Lung microvascular endothelial cell (primary cell): ENCODE measurements at places on chromosomes 5 and 9. TPM values are rescaled to one million over a fixed set of nuclear protein-coding genes. Genes with fewer than 3 reads are reported as not detected.

GRCh38 chr5:150317048-150318003, 14.6 kb upstream of the ARSI start:
- DNase-seq = peak; percentile 85

- DNase-seq = no peak
These were observed 4.2 kb downstream of the IFNA8 start for GRCh38 chr9:21413151-21413550.

- no peak for DNase-seq
These were observed 223.5 kb downstream of the FANCC start for GRCh38 chr9:95094002-95094401.

GRCh38 chr9:4298255-4299004, 1.4 kb downstream of the GLIS3 start:
- DNase-seq = peak; percentile 58

- DNase-seq = no peak
These were observed 103.0 kb downstream of the SPATA31D1 start for GRCh38 chr9:82091610-82092009.

DNA sequence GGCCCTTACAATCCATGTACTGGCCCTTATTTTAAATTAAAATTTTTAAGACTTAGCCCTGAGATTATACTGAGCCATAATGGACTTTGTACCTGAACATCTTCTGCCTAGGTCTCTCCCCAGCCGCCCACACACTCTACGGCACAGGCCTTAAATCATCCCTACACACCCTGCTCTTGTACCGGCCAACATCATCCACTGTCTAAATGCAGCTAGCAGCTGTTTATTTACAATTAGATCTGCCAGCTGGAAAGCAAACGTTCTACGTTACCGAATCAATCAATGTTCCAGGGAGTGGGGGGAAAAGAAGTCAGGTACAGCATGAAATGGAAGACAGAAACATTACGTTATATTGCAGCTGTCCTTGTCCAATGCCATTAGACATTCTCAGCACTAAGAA, 88.4 kb upstream of the GRAMD2B start:
- no peak for DNase-seq

GRCh38 chr5:131509801-131510200, 125.2 kb downstream of the RAPGEF6 start:
- no peak for DNase-seq

GRCh38 chr5:87069974-87070608, 197.6 kb upstream of the RASA1 start:
- peak; percentile 76 for DNase-seq

GRCh38 chr5:109739741-109740728, 50.3 kb downstream of the MAN2A1 start:
- DNase-seq = no peak

GRCh38 chr9:22343218-22343611, 103.4 kb upstream of the DMRTA1 start:
- DNase-seq = no peak

GRCh38 chr9:75239176-75239575, 150.9 kb downstream of the OSTF1 start:
- DNase-seq = peak; percentile 46

DNA sequence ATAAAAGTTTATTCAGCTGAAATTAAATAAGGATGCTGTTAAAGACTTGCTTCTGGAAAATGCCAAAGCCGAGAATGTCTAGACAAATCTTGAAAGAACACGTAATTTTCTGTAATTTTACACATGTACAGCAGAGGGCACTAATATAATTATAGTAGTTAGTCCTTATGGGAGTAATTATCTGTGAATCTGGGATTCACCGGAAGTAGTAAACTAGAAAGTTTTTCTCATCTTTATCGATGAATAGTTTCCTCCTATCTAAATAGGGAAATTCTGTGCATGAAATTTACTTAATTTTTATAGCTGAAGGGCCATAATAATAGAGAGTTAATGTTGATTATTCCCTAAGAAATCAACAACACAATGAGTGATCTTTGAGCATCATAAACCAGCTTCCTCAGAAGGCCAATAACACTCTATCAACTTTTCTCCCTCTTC, 18.4 kb upstream of the CNTLN start:
- peak; percentile 47 for DNase-seq

- no peak for DNase-seq
These were observed 296.7 kb downstream of the ARL15 start for GRCh38 chr5:54013556-54014194.

- no peak for DNase-seq
These were observed 1111.9 kb downstream of the MAT2B start for GRCh38 chr5:164617290-164617689.

DNA sequence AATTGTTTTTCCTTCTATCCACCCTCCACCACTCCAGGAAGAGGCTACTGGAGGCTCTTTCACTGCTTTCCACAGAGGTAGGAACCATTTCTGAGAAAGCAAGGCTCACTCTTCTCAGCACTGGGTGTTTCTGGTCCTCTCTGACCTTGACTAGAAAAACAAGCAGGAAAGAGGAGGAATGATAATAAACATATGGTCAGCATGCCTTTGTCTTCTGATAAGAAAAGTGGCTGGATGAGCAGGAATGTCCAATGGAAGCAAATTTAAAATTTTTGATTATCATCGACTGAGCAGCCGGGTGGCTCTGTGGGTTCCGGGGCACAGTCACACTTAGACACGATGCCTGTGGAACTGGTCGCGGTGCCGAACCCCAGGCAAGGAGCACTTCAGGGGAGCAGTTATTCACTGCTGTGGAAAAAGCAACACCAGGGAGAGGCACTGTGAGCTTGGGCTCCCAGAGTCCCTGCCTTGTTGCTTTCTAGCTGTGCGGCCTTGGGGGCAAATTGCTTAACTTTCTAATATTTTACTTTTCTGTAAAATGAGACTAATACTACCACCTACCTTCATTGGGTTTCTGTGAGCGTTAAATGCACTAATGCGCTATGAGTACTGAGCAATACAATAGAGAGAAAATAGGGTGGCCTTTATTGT, 157.0 kb upstream of the LHFPL2 start:
- no peak for DNase-seq

DNA sequence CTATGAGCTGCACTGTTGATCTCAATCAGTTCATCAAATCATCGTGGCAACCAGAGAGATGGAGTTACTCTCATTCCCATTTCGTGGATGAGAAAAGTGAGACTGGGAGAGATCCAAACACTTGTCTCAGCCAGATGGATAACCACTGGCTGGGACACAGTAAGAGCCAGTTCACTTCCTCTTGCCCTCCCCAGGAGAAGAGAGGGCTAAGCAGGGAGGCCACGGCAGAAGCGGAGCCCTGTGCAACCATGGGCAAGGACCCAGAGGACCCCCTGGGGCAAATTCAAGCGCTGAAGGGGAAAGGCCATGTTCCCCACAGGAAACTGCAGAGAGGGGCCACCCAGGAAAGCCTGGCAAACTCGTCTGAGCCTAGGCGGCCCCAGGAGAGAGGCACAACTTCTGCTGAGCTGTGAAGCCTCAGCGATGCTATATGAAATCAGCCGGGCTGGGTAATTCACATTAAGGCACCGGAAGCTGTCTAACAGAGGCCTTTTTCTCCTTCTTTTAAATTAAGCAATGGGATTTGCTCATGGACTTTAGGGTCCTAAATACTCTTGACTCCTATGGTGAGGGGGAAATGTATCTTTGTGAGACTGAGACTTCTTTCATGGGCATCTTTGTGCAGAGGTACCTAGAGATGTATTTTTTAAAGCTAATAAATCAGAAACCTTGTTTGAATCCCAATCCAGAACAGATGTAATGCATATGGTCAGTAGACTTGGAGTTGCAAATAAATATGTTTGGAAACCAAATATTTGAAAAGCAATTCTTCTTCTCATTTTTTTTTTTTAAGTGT, 137.1 kb upstream of the SMIM23 start:
- no peak for DNase-seq

The C9orf153 gene
- under 0.01 TPM in 1 of 2 replicates, not detected in the other for total RNA-seq

The SEC61B gene
- total RNA-seq = 88.1 and 90.4 TPM in 2 replicates

The SCAI gene
- total RNA-seq = 2.6 and 3.8 TPM in 2 replicates

The CAVIN4 gene
- total RNA-seq = 1.8 and 2.0 TPM in 2 replicates

The ZNF879 gene
- total RNA-seq = 3.3 and 5.2 TPM in 2 replicates

The ANKRD18A gene
- not detected in 2 replicates for total RNA-seq

The MYORG gene
- total RNA-seq = 1.7 and 2.6 TPM in 2 replicates

The PDLIM4 gene
- 18.3 and 24.6 TPM in 2 replicates for total RNA-seq

The CDC25C gene
- total RNA-seq = 0.79 and 3.9 TPM in 2 replicates

The CSNK1G3 gene
- 27.9 and 50.4 TPM in 2 replicates for total RNA-seq
